Stimulated activated CD4-positive, alpha-beta T cell treated with anti-CD3 and anti-CD28 coated beads, Interleukin-15, amount 100 ng/mL, for 1 hour (primary cell): ENCODE measurements at places on chromosomes 1 and 21.

- no peak for DNase-seq
Measured at GRCh38 chr1:99886841-99887240, 36.7 kb downstream of the AGL start.

DNA sequence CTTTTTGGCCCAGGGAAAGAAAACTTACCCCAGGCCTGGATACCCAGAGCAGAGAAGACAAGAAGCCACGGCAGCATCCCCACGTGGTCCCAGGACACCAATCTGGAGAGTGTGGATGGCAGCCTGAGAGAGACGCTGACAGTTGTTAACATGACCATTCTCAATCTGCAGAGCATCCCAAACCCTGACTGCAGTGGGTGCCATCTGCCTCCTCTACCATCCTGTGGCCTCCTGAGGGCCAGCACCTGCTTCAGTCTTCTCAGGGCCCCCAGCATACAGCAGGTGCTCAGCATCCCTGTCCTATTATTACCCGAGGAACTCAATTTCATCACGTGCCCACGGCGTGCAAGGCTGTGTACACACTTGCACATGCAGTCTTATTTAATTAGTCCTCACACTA, 785 bp downstream of the PGLYRP4 start:
- DNase-seq: no peak

DNA sequence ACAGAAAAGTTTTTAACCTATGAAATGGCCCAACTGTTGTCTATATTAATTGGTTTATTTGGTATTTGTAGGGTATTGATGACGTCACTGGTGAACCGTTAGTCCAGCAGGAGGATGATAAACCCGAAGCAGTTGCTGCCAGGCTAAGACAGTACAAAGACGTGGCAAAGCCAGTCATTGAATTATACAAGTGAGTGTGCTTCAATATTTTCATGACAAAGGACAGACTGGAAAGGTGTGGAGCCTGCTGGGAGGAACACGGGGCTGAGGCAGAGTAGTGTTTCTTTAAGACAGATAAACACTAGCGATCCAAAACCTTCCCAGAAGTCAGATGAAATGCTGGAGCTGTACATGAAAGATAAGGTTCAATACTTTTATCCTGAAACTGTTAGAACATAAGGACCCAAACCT, 76.7 kb downstream of the AK4 start:
- DNase-seq: no peak

- no peak for DNase-seq
Measured at GRCh38 chr1:228032041-228032440, 25.2 kb downstream of the WNT3A start.

- DNase-seq: no peak
Measured at GRCh38 chr21:35658242-35658641, 402.1 kb downstream of the SETD4 start.

- no peak for DNase-seq
Measured at GRCh38 chr1:247437551-247438505, 20.1 kb downstream of the OR2B11 start.

DNA sequence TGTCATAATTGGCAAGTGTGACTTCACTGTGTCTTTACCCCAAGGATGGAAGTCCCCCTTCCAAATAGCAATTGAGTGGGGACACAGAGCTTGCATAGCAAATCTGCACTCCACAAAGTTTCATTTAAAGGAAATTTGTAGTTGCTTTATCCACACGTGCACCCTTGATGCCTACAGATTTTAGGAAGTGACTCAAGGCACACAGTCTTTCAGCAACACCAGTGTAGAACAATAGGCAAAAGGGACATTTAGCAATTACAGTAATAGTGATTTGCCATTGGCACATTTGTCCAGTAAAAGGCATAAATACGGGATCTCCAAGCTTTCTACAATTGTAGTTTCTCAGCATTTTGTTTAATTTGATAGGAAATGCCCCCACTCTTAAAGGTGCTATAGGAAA, 43.4 kb upstream of the KAZN start:
- no peak for DNase-seq
